ENCODE measurements at places on chromosomes 7 and 10.
A peak's percentile ranks its signal among the peaks of the same experiment; 100 is the strongest.

- DNase-seq: no peak
Observed at GRCh38 chr7:131778601-131779000, 222.2 kb upstream of the PODXL start.

GRCh38 chr10:59680199-59680598, 29.5 kb downstream of the SLC16A9 start:
- DNase-seq: no peak

DNA sequence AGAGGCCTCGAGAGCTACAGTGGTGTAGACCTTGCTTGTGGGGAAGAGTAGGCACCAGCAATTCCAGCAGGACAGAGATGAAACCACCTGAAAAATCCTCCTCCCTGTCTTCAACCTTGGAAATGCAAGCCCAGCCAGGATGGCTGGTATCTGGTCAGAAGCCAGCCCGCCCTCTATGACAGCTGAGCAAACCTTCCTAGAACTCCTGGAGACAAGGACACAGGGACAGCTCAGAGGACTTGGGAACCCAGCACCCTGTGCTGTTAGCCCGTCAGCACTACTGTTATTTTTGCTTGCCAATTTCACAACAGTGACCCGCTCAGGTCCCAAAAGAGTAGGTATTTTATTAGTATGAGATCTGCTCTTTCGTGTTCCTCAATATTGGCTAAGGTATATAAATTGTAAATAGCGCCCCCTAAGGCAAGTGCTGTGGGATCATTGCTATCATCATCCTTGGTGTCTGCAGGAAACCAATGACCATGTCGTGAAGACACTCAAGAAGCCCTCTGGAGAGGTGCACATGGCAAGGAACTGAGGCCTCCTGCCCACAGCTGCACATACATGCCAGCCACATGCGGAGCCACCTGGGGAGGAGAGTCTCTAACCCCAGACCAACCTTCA, 156.5 kb upstream of the CHST15 start:
- no peak for DNase-seq

DNA sequence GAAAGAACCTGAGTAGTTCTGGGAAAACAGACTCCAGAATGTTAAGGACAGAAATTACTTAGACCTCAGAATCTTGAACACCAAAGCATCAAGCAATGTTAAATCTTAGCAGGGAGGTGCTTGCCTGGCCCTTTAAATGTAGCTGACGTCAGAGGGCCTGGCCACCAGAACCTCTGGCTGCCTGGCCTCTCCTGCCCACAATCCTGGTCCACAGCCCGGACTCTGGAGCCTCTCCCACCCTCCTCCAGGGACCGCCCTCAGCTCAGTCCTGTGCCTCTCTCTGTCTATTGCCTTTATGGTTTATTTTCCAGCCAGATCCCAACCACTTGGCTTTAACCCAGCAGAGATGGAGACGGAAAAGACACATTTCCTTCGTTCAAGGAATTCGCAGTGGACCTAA, 42.2 kb upstream of the EGR2 start:
- DNase-seq: no peak

- DNase-seq: no peak
Observed at GRCh38 chr10:49397036-49397999, 1.4 kb upstream of the DRGX start.

- DNase-seq: no peak
Observed at GRCh38 chr7:2787251-2787951, 56.7 kb downstream of the GNA12 start.

DNA sequence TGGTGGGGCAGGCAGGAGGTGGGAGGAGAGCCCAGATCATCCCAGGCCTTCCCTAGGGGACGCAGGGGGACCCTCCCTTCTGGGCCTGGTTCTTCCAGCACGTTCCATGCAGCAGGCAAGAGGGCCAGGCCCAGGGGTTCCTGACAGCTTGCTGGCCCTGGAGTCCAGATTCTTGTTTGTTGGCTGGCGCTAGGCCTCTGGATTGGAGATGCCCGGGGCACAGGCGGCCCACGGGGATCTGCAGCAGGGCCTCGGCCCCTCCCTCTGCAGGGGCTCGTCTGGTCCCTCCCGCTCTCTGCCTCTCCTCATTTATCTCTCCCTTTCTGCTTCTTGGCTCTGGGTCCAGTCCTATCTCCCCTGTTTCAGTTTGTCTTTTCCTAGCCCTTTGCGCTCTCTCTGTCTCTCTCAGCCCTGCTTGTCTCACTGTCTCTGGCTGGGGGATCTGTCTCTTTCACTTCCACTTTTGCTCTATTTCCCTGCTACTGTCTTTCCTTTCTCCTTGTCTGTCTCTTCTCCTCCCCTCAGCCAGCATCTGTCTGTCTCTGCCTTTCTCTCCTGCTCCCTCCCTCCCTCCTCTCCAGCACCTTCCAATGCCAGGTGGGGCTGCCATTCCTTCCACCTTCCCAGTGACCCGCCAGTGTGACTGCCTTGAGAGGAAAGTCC, 1.1 kb upstream of the AQP1 start:
- no peak for DNase-seq

- no peak for DNase-seq
Observed at GRCh38 chr10:31612082-31612481, 293.1 kb downstream of the ZEB1 start.

GRCh38 chr7:139571190-139571589, 47.7 kb downstream of the CLEC2L start:
- DNase-seq: no peak

GRCh38 chr7:68787566-68787965, 810.7 kb upstream of the AUTS2 start:
- DNase-seq: no peak

GRCh38 chr7:111183321-111183720, 92.4 kb downstream of the LRRN3 start:
- DNase-seq: no peak

GRCh38 chr10:102781921-102782557, 38.3 kb downstream of the WBP1L start:
- DNase-seq: no peak

GRCh38 chr10:59829601-59830000, 76.3 kb upstream of the MRLN start:
- no peak for DNase-seq

- no peak for DNase-seq
Observed at GRCh38 chr7:131016230-131016629, 282.2 kb upstream of the KLF14 start.

GRCh38 chr7:142385491-142386340, 127.9 kb upstream of the PRSS58 start:
- peak; percentile 31 for DNase-seq

DNA sequence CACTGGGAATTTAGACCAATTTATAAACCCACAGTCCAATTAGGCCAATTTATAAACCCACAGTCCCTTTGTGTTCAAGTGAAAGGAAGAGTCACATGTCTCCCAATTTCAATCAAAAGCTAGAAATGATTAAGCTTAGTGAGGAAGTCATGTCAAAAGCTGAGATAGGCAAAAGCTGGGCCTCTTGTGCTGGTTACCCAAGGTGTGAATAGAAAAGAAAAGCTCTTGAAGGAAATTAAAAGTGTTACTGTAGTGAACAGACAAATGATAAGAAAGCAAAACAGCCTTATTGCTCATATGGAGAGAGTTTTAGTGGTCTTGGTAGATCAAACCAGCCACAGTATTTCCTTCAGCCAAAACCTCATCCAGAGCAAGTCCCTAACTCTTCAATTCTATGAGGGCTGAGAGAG, 245.0 kb downstream of the HDAC9 start:
- no peak for DNase-seq

- DNase-seq: no peak
Observed at GRCh38 chr7:143073556-143073955, 21.4 kb downstream of the OR6V1 start.

DNA sequence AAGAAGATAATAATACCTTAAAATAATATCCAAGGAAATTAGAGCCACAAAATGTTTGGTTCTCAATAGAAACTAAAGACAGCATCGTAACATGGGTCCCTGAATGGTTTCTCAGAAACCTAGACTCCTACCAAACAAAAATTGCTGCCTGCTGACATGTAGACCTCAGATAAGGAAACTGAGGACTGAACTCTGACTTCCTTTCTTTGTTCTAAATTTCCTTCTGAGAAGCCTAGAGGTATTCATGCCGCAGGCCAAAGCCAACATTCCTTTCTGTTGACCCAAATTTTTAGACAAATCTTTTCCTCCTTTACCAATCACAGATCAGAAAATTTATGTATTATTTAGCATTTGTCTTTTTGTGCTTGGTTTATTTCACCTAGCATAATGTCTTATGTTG, 816.7 kb upstream of the PHF14 start:
- DNase-seq: no peak
